Forelimb muscle (tissue), 1 donor: ENCODE measurements at places on chromosomes 7 and 10. TPM values are rescaled to one million over a fixed set of nuclear protein-coding genes. Genes with fewer than 3 reads are reported as not detected.
A peak's percentile ranks its signal among the peaks of the same experiment; 100 is the strongest.

Gene TSPAN33
- polyA plus RNA-seq = 39.6 TPM

DNA sequence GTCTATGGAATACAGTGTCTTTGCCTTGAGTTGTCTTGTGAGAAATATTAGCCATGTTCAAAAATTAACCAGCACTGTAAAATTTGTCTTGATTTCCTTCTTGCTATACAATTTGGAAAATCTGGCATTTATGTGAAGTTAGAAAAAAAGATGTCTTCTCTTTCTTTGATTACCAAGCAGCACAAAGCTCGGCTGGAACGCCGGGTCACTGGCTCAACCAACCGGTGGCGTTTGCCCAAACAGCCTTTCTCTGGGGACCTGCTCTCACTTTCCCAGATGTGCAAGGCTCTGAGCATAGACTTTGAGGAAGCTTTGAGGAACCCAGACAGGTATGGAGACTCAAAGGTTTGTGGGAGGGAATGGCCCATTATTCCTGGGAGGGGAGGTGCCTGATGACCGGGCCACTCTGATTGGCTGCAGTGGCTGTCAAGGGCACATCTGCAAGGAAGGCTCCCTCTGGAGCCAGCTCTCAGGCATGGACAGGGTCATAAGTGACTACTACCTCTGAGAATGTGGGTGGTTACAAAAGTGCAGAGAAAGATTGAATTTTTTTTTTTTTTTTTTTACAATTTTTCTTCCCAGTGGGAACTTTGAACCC, 5.6 kb downstream of the BTBD16 start:
- no peak for DNase-seq

Gene HACD1
- 168 TPM for polyA plus RNA-seq

GRCh38 chr10:20446561-20447193, 450.4 kb downstream of the NEBL start:
- DNase-seq = peak; percentile 31
